ENCODE measurements at places on chromosomes 5 and 9. TPM values are rescaled to one million over a fixed set of nuclear protein-coding genes. Genes with fewer than 3 reads are reported as not detected.

- no peak for DNase-seq
Observed at GRCh38 chr5:62326702-62327101, 20.7 kb downstream of the KIF2A start.

GRCh38 chr5:112174959-112175594 lies 244.0 kb downstream of the EPB41L4A start:
- DNase-seq: no peak

- no peak for DNase-seq
Observed at GRCh38 chr5:8751971-8752370, 793.9 kb downstream of the SEMA5A start.

GRCh38 chr5:102874054-102874453 lies 118.9 kb downstream of the PAM start:
- DNase-seq: no peak

DNA sequence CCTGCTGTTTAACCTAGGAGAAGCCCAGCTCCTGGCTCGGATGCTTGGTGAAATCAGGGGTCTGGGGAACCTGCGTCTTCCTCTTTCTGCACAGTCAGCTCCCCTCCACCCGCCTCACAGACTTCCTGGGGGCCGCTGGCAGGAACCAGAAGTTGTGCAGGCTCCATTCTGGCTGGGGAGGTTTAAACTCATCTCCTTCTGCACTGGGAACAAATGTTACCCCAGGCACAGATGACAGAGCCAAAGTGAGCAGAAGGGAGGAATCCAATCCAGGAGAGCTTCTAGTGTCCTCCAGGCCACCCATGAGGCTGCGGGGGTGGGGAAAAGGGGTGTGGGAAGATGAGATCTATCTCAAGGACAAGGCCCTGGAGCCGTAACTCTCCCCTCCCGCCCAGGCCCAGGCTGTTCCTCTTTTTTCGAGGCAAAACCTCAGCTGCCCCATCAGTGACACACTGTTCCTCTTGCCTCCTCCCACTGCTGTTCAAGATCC lies 31.2 kb downstream of the KCNMB1 start:
- no peak for DNase-seq

DNA sequence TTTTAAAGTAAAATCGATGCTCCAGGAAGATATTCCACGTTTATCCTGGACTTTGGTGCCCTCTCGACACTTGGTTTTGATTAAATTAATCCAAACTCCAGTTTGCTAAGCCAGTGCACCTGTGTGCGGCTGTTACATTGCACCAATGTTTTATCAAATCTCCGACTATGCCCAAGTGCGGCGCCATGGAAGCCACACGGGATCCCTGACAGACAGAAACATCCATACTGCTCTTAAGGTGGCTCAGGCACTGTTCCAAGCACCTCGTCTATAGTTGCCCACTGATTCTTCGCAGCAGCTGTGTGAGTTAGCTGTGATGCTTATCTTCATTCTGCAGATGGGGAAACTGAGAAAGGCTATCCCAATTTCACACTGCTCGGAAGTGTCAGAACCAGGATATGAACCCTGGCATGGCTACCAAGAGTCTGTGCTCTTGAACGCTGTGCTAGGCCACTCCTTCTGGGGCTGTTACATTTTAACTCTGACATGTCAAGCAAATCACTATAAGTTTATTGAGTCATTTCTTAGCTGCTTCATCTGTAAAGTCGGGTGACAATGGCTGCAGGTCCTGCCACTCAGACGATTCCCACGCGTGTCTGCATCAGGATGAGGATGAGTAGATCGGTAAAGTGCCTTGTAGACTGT lies 113.0 kb downstream of the ADAMTS2 start:
- no peak for DNase-seq

GRCh38 chr9:77965445-77966123 lies 66.0 kb downstream of the GNAQ start:
- no peak for DNase-seq

- DNase-seq: no peak
Observed at GRCh38 chr9:128160603-128160987, 530 bp downstream of the BBLN start.

GRCh38 chr5:38078161-38078560 lies 180.2 kb upstream of the EGFLAM start:
- no peak for DNase-seq

DNA sequence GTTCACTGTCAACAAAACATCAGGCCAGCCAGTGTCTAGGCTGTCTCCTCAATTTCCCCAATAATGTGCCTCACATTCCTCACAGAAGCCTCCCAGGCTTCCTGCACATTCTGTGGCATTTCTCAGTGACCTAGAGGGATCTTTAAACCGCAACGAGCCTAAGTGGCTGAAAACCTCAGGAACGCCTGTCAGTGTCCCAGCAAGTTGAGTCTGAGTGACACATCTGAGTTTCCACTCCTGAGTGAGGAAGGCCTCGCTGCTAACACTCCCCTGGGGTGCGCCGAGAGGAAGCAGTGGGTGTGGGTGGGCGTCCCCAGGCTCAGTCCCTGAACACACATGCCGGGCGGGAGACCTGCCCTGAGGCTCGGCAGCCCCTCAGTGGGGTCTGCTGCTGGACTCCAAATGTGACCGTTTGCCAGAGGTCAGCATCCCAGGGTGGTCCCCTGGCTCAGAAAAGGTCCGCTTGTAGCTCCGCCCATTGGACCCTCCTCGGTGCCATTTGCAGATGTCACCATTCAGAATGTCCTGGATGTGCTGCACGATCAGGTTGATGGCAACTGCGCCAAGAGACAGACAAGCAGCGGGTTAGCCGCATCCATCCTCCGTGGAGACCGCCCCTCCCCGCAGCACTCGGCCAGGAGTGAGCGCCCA lies 6.3 kb downstream of the UCK1 start:
- DNase-seq: no peak

DNA sequence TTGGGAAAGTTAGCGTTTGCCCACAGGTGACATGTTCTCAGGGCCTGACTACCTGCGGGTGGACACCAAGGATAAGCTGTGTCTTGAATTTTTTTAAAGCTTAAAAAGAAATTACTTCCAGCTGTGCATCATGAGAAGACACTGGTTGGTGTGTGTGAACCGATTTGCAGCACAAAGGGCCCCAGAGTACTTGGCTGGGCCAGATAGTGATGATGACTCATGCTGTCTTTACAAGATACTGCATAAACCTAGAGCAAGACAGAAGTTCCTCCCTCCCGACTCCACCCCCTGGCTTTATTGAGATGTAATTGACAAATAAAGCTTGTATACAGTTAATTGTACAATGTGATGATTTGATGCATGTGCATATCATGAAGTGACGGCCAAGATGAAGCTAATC lies 212.8 kb downstream of the NXNL2 start:
- no peak for DNase-seq

GRCh38 chr5:103546858-103547257 lies 15.7 kb downstream of the NUDT12 start:
- no peak for DNase-seq

- no peak for DNase-seq
Observed at GRCh38 chr5:137659209-137659608, 76.7 kb downstream of the KLHL3 start.

GRCh38 chr9:83598487-83598886 lies 24.5 kb upstream of the IDNK start:
- DNase-seq: no peak

- no peak for DNase-seq
Observed at GRCh38 chr9:123438321-123438720, 82.3 kb downstream of the CRB2 start.

- no peak for DNase-seq
Observed at GRCh38 chr5:14240359-14240758, 97.2 kb downstream of the TRIO start.

- DNase-seq: no peak
Observed at GRCh38 chr9:114433720-114434255, 46.0 kb upstream of the AKNA start.

CYLC2 gene
- not detected for total RNA-seq

NNT gene
- 42.6 TPM for total RNA-seq

CRHBP gene
- not detected for total RNA-seq

UNC5A gene
- not detected for total RNA-seq

RABEPK gene
- total RNA-seq: 9.8 TPM

CPLANE1 gene
- 6.0 TPM for total RNA-seq

CNTFR gene
- total RNA-seq: not detected
